ENCODE measurements at places on chromosomes 5 and 9.

- DNase-seq: no peak
Measured at GRCh38 chr5:160278343-160278742, 34.0 kb downstream of the CCNJL start.

DNA sequence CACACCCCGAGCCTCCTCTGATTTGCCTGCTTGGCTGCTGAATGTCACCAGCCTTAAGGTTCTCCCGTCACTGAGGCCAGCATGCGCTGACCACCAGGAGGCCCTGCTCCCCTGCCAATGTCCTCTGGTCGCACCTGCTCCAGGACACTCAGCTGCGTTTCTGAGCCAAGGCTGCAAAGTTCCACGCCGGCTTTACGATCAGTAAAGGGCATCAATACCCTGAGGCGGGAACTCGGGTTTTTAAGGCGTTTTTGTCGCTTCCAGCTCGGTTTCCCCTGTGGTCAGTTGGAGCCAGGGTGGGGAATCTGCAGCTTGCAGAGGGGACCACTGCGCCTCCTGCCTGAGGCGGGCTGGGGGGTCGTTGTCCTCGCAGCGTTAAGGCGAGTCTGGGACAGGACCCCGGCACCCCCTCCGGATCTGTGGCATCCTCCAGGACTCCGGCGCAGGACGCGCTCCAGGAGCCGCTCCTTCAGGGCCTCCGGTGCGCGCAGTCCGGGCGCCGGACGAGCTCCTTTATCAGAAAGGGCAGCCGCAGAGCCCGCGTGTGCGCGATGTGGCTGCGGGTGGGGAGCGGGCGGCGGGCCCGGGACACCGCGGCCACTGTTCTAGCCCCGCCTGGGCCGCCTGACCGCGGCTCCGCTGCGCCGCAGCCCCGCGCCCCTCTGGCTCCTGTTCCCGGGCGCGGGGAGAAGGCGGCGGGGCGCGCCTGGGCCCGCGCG is 24.1 kb upstream of the FLT4 start:
- no peak for DNase-seq

- no peak for DNase-seq
Measured at GRCh38 chr9:68480807-68481206, 59.9 kb downstream of the TMEM252 start.

DNA sequence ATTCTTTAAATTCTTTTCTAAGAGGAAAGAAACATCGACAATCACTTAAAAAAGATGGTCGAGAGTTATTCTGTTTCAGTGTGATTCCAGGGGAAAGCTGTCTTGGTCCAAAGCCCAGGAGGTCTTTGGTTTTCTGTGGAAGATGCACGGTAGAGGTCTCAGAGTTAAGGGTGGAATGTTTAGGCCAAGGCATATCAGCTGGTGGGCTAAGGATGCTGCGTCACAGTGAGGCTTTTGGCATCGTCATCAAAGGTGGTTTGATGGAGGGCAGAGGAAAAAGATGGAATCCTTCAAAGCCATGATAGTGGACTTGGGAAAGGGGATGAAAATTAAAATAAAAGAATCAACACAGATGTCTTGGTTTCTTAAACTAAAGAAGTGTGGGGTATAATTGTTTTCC is 137.3 kb upstream of the ANKH start:
- no peak for DNase-seq

GRCh38 chr5:178449163-178450070 is 140.8 kb downstream of the COL23A1 start:
- no peak for DNase-seq

- DNase-seq: no peak
Measured at GRCh38 chr5:166948679-166949078, 1342.8 kb upstream of the WWC1 start.

- DNase-seq: no peak
Measured at GRCh38 chr9:111481885-111482636, 2.1 kb downstream of the ECPAS start.

DNA sequence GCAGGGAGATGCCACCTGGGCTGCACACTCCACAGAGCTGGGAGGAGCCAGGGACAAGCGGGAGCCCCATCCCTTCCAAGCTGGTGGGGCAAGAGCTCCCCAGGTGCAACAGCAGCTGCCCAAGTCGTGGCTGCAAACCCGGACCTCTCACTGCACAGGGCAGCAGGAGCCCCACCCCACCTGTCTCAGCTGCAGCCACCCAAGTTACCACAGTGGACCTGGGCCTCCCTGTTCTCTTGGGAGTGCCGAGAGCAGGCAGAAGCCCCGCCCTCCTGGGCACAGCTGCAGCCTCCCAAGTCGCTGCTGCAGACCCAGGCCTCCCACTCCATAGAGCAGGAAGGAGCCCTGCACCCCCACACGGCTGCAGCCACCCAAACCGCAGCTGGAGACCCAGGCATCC is 374.1 kb upstream of the ACO1 start:
- no peak for DNase-seq

- no peak for DNase-seq
Measured at GRCh38 chr5:77140350-77140749, 53.3 kb upstream of the ZBED3 start.

GRCh38 chr5:7827610-7828009 is 23.3 kb downstream of the CFAP90 start:
- no peak for DNase-seq

DNA sequence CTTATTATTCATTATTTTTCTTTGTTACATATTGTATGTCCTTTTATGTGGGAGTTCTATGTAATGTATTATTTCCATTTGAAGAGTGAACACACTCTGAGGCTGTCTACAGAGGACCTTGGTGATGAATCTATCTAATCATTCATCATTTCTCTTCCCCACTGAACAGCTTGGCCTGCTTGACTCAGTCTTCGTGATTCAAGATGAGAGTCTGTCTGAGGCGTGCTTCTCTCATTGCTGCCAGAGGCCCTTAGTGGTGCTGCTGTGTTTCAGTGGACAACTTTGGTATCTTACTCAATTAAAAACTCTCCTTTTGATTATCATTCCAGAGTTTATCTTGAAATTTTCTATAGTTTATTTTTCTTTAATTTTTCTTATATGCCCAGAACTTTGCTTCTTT is 318.1 kb upstream of the DAB2 start:
- DNase-seq: no peak

GRCh38 chr5:57037355-57037754 is 85.4 kb upstream of the MIER3 start:
- DNase-seq: no peak

DNA sequence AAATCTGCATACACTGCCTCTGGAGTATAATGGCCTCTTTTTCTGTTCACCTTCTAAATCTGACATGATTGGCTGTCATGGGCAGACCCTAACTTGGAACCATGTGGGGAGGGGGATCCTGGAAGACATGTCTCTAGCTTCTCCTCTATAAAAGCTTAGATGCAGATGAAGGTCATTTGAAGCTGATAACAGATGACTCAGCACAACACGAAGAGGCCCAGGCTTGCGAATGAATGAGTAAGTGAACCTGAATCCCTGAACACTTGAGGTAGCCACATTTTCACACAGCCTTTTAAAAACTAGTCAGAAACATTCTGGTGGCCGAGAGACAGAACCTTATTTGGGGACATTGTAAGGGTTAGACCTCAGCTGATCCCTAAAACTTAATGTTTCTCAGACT is 282.6 kb downstream of the ELAVL2 start:
- DNase-seq: no peak

- DNase-seq: no peak
Measured at GRCh38 chr5:75612226-75612569, 945 bp downstream of the ANKDD1B start.

DNA sequence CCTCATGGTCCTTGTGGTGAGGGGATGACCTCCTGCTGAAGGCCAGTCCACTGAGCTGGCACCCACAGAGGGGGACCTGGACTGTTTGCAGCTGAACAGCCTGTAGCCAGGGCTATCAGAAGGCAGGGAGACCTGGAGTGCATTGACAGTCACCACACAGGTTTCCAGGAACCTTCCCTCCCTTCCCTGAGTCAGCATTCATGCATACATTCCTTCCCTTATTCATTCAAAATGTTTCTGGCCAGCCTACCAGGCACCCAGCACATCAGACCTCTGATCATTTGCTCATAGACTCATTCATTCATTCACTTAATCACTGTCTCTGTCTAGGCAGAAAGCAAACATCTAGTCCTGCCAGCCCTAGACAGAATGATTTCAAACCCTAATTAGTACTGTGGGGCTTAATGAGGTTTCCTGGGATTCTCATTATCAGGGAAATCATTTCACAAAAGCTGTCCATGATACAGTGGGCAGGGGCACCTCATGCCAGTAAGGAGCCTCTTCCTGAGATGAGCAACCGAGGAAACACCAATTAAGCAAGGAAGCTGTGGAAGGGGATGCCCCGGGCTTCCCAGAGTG is 110.1 kb upstream of the PPP1R26 start:
- DNase-seq: no peak

DNA sequence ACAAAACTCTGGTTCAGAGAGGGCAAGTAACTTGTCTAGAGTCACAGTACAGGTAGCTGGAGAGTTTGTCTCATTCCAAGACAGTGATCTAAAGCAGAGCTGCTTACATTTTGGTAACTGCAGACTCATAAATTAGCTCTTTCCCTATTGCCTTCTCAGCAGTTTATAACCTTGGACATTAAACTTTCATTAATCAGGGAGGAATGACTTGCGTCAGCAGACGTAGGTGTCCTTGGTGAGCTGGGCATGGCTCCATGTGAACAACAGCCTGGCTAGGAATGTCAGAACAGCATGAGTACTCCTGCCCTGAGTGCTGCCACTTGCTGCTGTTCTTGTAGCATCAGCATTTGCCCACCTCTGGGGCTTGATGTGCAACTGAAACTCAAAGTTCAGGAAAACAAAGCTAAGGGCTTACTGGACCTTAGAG is 2.2 kb upstream of the ALDOB start:
- DNase-seq: no peak

DNA sequence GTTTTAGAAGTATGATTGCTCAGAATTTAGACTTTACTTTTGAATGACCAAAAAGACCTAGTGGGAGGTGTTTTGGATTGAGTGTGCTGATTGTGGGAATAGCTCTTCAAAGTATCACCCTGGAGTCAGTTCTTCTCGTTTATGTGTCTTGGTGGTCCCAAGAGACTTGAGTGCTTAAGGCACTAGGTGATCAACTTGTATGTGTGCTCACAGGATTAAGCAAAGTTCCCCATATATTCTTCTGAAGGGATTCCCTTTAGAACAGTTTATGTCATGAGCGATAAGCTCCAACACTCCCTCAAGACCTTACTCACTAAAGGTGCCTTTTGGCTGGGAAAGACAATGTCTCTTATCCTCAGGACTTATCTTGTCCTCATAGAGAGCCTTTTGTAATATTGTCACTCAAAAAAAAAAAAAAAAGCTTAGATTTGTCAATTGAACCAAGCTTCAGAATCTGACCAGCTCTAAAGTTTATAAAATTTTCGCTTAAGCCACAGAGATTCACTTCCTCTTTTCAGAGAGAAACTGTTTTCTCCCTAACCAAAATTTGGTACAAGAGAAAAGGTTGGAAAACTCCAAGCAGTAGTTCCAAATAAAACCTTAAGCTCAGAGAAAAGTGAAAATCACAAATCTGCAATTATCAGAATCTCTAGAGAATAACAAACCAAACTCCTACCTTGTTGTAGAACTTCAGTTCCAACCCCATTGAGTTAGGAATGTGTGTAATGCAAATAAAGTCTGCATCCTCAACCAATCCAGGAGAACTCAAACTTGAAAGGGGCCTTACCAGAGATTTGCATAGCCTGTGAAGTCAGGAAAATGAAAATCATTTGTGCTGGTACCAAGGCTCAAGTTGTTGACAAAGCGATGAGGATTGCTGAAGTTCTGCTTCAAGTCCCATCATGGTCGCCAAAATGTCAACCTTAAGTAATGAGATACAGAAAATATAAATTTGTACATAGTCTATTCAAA is 40.0 kb upstream of the PDZD2 start:
- no peak for DNase-seq

DNA sequence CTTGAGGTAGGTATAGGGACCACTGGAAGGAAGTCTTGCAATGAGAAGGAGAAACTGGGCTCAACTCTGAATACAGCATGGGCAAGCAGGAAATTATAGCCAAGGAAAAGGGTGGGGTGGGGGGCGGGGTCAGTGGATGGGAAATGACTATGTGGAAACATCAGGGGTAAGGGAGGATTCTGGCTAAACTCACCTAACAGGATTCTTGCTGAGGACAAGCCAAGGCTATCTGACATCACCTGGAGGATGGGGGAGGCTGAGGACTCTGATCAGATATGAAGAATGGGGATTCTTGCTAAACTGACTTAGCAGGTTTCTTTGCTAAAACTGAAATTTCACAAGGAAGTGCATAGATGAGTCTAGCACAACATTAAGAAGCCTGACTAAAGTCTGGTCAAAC is 40.8 kb downstream of the CTSL start:
- DNase-seq: no peak

- DNase-seq: no peak
Measured at GRCh38 chr5:37132646-37133045, 116.5 kb downstream of the CPLANE1 start.

- DNase-seq: no peak
Measured at GRCh38 chr9:16010221-16010620, 457.4 kb downstream of the CCDC171 start.

GRCh38 chr5:1889321-1890065 is 6.8 kb upstream of the IRX4 start:
- DNase-seq: no peak

- DNase-seq: no peak
Measured at GRCh38 chr5:95102080-95102479, 182.8 kb downstream of the MCTP1 start.

GRCh38 chr5:159049844-159050315 is 49.8 kb downstream of the EBF1 start:
- DNase-seq: no peak

GRCh38 chr9:21465859-21466518 is 16.1 kb downstream of the IFNE start:
- no peak for DNase-seq

- DNase-seq: no peak
Measured at GRCh38 chr9:121135642-121136041, 60.9 kb downstream of the CNTRL start.

DNA sequence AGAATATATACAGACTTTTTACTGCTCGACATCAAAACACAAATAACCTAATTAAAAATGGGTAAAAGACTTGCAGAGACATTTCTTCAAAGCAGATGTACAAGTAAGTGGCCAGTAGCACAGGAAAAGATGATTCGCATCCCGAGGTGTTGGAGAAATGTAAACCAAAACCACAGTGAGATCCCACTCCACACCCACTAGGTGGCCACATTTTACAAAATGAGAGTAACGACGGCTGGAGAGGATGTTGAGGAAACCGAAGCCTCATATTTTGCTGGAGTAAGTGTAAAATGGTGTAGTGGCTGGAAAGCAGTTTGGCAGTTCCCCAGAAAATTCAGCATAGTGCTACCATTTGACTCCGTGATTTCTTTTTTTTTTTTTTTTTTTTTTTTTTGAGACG is 21.3 kb upstream of the GBGT1 start:
- no peak for DNase-seq

- DNase-seq: no peak
Measured at GRCh38 chr5:41252036-41252435, 38.7 kb upstream of the C6 start.

- DNase-seq: no peak
Measured at GRCh38 chr5:31855134-31856040, 216.5 kb downstream of the PDZD2 start.
